CD4-positive, alpha-beta T cell treated with Interleukin-17A for 1 hour (primary cell): ENCODE measurements at places on chromosomes 3 and 15.

DNA sequence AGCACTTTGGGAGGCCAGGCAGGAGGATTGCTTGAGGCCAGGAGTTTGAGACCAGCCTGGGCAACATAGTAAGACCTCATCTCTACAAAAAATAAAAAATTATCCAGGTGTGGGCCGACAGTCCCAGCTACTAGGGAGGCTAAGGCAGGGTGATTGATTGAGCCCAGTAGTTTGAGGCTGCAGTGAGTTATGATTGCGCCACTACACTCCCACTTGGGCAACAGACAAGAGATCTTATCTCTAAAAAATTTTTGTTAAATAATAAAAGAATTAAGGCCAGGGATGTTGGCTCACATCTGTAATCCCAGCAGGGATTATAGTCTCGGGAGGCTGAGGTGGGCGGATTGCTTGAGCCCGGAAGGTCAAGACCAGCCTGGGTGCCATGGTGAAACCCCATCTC, 25.8 kb upstream of the NFKBIZ start:
- DNase-seq, result no peak

- DNase-seq, result no peak
Observed at GRCh38 chr3:127775398-127776109, 46.8 kb downstream of the MGLL start.

- DNase-seq, result no peak
Observed at GRCh38 chr15:68241088-68241935, 11.8 kb upstream of the CLN6 start.

DNA sequence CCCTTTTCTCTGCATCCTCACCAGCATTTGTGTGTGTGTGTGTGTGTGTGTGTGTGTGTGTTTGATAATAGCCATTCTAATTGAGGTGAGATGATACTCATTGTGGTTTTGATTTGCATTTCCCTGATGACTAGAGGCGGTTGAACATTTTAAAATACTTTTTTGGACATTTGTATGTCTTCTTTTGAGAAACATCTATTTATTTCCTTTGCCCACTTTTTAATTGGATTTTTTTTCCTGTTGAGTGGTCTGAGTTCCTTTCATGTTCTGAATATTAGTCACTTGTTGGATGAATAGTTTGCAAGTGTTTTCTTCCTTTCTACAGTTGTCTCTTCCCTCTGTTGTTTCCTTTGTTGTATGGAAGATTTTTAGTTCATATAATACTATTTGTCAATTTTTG, 54.3 kb upstream of the THSD4 start:
- no peak for DNase-seq

DNA sequence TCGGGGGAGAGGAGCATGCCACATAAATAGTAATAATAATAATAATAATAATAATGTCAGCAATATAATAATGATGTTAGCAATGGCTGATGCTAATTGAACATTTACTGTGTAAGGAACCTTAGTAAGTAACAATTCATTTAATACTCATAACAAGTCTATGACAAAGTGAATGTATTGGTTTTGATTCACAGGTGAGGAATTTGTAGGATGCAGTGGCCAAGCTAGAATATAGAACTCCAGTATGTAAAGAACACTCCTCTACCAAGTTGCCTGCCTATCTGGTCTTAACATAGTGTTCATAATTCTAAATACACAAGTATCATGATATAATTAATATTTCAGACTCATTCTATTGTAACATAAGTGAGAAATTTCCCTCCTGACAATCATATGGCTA, 1016.5 kb downstream of the ROBO1 start:
- no peak for DNase-seq

DNA sequence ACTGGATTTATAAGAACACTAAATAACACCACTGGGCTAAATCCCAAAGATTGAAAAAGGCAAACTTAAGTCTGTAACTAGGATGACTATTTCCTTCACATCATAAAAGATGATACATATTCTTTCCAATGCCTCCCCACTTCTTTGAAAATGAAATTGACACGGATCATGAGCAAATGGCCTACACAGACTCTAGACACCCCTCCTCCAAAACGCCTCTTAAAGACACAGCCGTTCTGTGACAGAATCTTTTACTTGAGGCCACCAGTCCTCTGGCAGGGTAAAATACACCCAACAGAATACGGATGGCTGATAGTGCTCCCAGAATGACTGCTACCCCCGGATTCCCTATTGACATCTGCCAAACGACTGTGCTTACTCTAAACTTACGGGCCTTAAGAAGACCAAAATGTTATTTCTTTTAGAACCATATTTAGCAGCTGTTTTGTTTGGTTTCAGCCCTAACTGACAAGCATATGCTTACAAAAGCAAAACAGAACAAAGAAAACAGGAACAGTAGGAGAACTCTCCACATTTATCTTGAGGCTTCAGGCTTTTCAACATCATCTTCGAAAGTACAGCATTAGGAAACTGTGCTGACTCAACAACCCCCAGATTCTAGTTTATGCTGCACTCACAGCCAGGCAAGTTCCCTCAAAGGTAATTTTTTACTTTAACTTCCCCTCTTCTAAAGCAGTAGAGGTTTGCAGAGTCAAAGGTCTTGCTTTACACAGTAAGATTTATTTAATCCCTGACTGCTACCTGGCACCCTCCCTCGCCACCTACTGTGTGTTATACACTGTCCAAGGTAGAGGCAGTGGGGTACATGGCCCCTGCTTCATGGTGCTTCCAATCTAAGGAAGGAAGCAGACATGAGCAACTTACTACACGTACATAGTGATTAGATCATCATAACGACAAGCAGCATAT, 84.3 kb downstream of the TNIK start:
- DNase-seq, result no peak

- peak; percentile 23 for DNase-seq
Observed at GRCh38 chr3:190169877-190170276, 49.2 kb upstream of the P3H2 start.
